Activated naive CD4-positive, alpha-beta T cell treated with anti-CD3 and anti-CD28 coated beads, Interleukin-2, amount 10 ng/mL, durations not matched to agents 7 days and 5 days (primary cell): ENCODE measurements at places on chromosomes 12 and 14.

- DNase-seq: peak; percentile 73
These were observed 37.8 kb upstream of the PPP1CC start for GRCh38 chr12:110780448-110780847.

GRCh38 chr14:51285120-51285519 lies 45.1 kb downstream of the TMX1 start:
- no peak for DNase-seq

DNA sequence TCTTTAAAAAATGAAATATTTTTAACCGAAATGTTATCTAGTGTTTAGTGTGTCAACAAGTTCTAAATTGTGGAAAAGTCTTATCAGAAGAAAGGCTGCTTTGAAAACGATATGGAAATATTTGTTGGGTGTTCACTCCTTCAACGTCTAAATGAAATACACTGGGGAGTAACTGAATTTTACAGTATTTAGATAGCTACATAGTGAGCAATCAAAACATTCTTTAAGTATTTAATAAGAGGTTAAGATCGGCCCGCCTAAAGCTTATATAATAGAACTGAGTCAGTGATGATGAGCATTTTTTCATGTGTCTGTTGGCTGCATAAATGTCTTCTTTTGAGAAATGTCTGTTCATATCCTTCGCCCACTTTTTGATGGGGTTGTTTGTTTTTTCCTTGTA lies 228.3 kb downstream of the RAD51B start:
- no peak for DNase-seq

GRCh38 chr12:88247241-88247643 lies 105.1 kb downstream of the TMTC3 start:
- DNase-seq: no peak

DNA sequence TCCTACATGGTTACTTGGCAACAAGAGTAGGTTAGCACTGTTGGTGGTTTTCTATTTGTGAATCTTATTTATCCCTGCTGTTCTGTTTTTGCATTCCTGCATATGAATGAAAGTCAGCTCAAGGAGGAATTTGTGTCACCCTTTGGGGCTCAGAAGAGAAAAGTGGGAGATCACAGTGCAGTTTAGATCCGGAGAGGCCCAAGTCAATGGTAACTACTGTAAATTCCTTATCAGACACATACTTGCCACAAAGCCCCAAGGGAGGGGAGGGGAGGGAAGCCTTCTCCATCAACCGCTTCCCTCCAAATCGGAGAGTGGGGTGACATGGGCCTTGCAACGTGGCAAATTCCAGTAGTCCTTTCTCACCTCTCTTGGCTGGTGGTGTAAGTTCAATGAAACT lies 15.0 kb downstream of the GSG1 start:
- no peak for DNase-seq
